ENCODE measurements at places on chromosomes 7 and 10.

DNA sequence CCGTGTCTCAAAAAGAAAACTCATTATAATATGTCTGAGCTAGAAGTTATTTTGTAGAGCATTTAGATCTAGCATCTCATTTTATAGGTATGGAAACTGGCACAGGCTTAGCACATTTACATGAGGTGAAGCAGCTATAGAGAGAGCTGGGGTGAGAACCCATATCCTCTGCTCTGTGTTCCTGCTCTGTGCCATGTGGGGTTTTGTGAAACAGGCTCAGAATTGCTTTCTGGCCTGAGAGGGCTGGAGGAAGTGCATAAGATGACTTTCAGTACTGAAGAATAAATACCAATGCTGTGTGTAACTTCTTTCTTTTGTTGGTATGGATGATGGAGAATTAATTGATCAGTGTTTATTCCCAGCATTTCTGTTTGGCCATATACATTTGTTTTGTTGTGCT lies 159.1 kb downstream of the LRRC4 start:
- no peak for DNase-seq

- no peak for DNase-seq
Measured at GRCh38 chr10:128051548-128051947, 74.7 kb downstream of the MKI67 start.

DNA sequence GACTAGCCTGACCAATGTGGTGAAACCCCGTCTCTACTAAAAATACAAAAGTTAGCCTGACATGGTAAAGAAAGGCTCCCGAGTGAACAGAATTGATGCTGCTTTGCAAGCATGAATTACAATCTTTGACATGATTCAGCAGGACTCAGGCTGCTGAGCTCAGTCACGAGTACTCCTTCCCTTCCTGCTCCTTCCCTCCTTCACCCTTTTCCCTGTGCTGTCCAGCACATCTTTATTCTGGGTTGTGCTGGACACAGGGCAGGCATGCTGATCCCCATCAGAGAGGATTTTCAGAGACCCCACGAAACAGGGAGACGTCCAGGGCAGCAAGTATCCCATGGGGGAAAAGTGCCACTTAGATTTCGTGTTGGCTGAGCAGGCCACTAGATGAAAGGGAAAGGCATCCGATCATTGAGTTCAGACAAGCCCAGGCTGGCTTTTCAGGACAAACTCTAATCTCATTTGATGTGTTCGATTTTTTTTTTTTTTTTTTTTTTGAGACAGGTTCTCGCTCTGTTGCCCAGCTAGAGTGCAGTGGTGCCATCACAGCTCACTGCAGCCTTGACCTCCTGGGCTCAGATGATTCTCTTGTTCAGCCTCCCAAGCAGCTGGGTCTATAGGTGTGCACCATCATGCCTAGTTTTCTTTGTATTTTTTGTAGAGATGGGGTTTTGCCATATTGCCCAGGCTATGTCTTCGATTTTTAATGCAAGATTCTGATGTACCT lies 36.5 kb downstream of the BAMBI start:
- DNase-seq: no peak

DNA sequence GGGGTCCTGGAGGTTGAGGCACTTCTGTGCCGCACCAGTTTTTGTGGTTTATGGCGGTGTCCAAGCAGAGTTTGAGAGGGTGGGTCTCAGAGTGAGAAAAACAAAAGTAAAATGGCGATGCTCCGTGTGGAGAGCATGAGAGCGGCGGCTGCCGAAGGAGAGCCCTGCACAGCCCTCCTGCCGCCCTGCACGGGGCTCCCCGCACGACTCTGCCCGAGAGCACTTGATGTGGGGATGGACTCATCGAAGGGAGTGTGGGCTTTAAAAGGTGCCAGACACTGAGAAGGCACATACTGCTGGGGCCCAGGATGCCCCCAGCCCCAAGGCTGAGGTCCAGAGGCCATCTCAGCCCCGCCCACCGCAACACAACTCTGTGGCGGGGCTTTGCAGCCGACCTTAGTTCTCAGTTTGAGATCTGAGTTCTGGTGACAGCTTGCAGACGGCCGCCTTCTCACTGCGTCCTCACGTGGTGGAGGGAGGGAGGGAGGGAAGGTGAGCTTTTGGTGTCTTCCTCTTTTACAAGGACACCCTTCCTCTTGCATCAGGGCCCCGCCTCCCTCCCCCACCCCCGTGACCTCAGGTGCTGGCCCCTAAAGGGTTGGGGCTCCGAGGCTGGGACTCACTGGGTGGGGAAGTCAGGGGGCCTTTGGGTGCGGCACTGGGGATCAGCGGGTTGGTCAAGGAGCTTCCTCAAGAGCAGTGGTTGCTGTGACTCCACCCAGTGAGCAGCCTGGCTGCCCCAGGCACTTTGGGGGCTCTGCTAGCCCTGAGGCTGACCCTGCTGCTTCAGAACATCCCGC lies 69.1 kb downstream of the NKX6-2 start:
- no peak for DNase-seq

DNA sequence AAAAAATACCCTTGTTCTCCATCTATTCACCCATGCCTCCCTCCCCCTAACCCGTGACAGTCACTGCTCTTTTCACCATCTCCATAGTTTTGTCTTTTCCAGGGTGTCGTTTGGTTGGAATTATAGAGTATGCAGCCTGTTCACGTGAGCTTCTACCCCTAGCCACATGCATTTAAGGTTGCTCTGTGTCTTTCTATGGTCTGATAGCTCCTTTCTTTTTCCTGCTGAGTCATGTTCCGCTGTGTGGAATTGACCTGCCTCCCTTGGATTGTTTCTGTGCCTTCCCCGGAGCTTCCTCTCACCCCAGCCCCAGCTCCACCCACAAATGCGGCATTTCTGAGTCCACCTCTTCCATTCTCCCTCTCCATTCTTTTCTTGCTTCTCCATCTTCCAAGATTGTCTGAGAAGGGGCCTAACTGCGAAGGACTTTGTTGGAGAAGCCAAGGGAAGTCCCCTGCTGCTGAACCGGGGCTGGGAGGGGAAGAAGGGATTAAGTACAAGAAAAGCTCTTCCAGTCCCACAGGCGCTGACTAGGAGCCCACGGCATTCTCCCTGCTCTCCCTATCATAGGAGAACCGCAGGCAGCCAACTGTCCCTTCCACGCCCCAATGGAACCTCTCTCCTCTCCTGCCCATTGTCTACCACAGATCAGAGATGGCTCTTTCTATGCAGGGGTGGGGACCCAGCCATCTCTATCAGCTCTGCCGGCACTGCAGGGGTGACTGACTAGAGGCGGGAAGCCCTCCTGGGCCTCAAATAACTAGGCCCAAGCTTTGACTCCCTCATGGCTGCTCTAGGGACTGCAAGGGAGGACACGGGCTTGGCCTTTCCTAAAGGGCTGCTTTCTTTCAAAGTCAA lies 87.5 kb upstream of the ANLN start:
- no peak for DNase-seq

DNA sequence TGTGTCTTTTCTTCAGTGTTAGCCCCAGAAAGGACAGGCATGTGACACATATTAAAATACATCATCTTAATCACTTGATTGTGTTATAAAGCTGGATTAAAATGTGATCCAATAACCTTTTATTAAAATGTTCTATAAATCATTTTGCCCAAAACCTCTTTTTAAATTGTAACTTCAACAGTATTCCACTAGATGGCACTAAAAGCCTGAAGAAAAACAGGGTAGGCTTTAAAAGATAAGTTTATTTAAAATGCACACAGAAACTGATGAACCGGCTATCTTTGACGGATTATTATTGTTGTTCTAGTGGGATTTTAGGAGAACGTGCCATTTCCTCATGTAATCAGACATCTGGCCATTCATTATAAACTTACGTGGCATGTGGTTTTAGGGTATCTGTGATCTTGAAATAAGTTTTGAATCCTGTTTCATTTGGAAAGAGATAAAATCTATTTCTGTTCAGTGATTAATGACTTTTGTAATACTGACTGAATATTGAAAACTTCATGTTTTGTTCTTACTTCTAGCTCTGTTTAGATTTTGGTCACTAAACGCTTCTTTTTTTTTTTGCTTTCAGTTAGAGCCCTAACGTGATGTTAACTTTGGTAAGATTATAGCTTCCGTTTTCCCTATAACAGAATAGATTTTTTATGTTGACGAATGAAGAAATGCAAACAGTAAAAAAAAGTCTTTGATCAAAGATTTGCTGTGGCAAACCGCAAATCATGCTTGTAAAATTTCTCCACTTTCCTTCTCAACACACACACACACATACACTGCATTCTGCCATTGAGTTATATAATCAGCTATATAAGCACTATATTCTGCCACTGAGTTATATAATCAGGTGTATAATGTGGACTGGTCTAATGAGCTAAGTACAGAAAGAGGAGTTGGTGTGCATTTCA lies 13.6 kb downstream of the VPS50 start:
- DNase-seq: no peak
